Stimulated activated CD8-positive, alpha-beta memory T cell treated with anti-CD3 and anti-CD28 coated beads, Interleukin-4, amount 100 ng/mL, for 24 hours (primary cell): ENCODE measurements at places on chromosomes 12 and 14.

DNA sequence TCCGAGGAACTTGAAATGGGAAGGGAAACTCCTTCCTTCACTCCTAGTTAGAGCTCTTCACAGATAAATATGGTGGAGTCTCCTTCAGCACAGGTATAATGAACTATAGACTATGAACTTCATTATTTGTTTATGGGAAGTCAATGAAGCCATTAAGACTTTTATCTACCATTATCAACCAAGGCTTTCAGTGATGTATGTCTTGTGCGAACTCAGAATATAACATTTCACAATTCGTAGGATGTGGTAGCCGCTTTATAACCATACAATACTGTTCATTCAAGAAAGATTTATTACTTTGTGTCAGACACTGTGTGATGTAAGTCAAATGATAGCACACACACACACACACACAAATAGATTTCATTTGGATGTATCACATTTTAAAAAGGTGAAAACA is 24.8 kb upstream of the ETNK1 start:
- no peak for DNase-seq

- DNase-seq: no peak
These were observed 20.3 kb upstream of the FOXG1 start for GRCh38 chr14:28746247-28746646.

DNA sequence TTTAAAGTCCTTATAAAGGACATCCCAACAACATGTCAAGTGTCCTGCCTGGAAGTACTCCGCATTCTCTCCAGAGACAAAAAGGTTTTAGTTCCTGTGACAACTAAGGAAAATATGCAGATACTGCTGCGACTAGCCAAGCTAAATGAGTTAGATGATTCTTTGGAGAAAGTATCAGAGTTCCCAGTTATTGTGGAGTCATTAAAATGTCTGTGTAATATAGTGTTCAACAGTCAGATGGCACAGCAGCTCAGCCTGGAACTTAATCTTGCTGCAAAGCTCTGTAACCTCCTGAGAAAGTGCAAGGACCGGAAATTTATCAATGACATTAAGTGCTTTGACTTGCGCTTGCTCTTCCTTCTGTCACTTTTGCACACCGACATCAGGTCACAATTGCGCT is 40.2 kb downstream of the RIC8B start:
- no peak for DNase-seq

- DNase-seq: no peak
These were observed 2.4 kb upstream of the DGLUCY start for GRCh38 chr14:91111443-91111842.

DNA sequence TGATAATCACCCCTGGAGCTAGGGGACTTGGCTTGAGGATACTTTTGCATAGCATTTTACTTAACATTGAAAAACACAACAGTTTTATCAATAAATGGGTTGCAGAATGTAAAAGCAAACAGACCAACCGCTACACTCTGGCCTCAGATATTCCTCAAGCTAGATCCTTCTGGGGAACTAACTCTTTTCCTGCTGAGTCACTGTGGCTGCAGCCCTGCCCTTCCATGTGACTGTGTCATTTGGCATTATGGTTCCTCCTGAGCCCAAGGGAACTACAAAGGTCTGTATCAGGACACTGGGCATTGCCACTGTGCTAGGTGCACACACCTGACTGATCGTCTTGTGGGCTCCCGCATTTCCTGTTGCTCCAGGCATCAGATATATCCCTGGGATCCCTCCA is 56.6 kb downstream of the TTC9 start:
- no peak for DNase-seq
